ENCODE measurements at places on chromosomes 2 and 18. TPM values are rescaled to one million over a fixed set of nuclear protein-coding genes. Genes with fewer than 3 reads are reported as not detected.

RIT2 gene
- not detected for total RNA-seq

GRCh38 chr2:118119761-118120400 is 31.6 kb downstream of the INSIG2 start:
- DNase-seq, result no peak

ALK gene
- not detected for total RNA-seq

ASB18 gene
- not detected for total RNA-seq
